ENCODE measurements at places on chromosomes 12 and 14.

GRCh38 chr12:102885043-102885932 is 31.8 kb downstream of the PAH start:
- no peak for DNase-seq

DNA sequence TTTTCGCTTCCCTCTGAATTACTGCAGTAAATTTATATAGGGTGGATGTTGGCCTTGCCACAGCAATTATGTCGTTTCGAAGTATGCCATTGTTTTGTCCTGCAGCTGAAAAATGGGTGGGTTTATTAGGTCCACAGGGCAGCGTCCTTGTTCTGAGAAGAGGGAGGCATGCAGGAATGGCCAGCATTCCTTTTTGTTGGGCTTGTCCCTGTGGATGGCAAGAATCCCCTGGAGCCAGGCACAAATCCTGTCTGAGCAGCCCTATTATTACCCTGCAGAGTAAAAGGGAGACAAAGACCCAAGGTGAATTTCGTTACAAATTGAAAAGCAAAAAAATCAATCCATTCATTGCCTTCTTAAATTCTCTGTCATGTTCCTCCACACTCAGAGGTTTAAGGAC is 88.1 kb downstream of the CHST11 start:
- DNase-seq = no peak

- DNase-seq = no peak
These were observed 115.4 kb upstream of the SCAF11 start for GRCh38 chr12:46105735-46106134.

DNA sequence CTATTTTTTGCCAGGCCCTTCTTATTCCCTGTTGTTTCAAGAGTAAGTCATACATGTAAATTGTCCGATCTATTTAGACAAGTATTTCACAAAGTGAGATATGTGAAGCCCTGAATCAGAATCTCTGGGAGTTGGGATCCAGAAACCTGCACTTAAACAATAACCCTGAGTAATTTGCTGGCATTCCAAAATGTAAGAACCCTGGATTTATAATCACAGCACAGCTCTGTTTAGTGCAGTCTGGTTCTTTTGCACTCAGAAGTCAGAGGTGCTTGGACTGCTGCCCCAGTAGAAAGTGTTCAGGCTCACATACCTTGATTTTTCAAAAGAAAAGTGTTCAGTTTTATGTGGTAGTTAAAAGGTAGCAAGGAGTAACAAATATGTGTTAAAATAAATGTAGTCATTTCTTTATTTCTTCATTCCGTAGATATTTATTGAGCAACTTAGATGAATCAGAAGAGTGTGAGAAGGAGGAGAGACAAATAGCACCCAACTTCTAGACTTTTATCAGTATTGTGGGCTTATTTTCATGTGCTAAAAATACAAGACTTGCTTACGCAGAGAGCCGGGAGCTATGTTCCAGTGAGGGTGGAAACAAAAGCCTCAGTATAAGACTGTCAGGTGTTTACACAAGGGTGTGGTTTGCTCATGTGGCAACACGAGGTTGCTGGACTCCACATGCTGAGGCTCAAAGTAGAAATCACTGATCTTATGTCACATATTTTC is 70.1 kb downstream of the SYNE2 start:
- no peak for DNase-seq

DNA sequence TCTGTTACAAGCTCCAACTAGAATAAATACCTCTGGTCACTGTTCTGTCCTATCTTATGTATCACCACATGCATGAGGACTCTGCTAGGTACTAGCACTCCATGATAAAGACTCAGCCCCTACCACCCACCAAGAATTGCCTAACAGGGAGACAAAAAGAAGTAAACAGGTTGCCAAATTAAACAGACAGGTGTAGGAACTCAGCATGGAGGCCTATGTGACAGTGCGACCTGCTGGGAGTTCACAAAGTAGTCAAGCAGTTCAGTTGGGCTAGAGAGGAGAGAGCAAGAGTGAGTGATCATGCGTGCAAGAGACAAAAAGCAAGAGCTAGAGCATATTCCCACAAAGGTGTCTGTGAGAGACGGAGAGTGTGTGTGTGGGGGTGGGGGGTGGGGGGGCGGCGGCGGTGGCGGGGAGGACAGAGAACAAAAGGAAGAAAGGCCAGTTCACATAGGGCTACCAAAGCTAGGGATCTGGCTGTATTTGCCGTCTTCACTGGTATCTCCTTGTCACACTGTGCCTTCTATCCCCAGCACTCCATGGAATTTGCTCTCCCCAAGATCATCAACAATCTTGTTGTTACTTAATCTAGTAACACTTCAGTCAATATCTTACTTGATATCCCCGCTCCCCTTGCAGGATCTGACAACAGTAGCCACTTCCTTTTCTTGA is 81.2 kb downstream of the SPPL3 start:
- DNase-seq = no peak

- peak; percentile 67 for DNase-seq
These were observed 63.6 kb upstream of the DLK1 start for GRCh38 chr14:100662879-100663760.

- DNase-seq = no peak
These were observed 594.4 kb downstream of the FLRT2 start for GRCh38 chr14:86124328-86124727.

GRCh38 chr12:47107446-47107845 is 27.7 kb upstream of the AMIGO2 start:
- no peak for DNase-seq

DNA sequence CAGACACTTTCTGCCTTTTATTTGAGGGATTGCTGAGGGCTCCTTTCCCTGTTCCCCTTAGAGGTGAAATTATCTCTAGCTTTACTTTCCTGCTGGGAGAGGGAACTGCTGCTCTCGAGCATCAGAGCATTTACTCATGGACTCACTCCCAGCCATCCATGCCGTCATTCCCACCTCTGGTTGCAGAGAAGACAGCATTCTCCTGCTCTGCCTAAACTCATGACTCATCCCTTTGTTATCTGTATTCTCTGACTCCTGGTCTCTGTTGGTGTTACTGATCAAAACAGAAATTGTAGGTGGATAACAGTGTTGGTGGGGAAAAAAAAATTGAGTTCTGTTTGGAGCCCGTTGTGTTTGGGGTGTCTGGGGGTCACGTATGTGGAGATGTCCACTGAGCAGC is 159.3 kb downstream of the TTC8 start:
- peak; percentile 40 for DNase-seq

- DNase-seq = peak; percentile 13
These were observed 75.2 kb downstream of the FIGNL2 start for GRCh38 chr12:51773145-51773869.

DNA sequence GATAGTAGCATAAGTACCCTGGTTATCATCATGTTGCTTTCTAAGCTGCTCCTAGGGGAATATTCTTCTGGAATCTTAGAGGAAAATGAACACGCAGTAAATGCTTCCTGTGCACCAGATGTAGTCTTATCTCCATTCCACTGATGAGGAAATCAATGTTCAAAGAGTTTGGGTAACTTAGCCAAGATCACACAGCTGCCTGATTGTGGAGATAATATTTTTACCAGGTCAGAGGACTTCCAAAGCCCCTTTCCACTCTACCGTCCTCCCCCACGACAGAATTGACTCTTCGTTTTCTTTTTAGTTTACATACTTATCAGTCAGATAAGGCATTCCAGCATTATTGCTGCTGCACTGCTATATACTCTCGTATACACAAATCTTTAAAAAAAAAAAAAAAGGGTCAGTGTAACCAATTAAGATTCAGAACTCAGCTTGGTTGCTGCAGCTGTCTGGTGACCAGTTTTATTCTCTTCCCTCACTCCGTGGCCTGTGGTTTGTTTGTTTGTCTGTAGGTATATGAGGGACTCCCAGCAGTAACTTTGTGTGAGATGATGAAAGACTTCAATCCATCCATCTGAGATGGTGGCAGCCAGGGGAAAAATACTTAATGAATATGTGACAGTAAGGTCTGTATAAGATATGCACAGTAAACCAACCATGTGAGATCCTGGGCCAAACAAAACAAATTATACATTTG is 110.5 kb downstream of the TGFB3 start:
- DNase-seq = no peak

DNA sequence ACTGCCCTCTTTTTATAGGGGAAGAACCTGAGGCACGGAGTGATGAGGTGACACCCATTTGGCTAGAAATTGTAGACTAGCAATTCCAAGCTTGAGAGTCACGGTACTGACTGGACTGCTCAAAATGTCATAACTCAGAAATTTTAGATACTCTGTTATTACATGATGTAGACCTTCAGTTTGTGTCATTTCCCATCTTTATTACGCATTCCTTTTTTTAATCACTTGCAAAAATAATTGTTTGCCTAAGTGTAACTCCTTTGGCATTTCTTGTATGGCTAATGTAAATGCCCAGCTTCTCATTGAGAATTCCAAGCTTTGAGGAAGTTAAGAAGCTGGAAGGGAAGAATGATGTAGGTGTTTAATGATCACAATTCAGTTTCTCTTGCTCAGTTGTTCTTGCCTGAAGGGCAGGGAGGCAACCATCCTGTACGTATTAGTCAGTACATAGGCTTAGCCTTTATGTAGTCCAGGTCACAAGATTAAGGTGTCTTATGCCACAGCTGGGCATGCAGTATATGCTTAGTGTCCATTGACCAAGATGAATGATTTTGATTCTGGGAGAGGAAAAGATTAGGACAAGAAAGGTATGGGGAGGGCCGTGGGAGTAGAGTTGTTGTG is 68.2 kb upstream of the EVL start:
- DNase-seq = no peak

DNA sequence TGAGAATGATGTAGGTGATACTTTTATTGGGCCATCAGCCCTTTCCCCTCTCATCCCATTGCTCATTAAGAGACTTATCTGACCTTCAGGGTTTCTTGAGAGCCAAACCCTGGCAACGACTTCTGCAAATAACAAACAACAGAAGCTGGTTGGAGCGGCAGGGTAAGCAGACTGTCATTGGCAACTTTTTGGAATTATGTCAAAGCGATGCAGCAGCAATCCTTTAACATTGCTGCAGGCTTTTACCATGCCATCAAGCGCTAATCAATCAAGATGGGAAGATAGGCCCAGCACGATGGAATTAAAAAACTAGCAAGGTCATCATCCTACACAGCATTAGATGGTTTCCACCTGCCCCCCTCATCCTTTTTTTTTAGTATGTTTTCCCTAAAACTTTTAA is 406.1 kb upstream of the PDE3A start:
- DNase-seq = no peak

GRCh38 chr12:124923905-124924734 is 9.7 kb upstream of the UBC start:
- DNase-seq = peak; percentile 40

DNA sequence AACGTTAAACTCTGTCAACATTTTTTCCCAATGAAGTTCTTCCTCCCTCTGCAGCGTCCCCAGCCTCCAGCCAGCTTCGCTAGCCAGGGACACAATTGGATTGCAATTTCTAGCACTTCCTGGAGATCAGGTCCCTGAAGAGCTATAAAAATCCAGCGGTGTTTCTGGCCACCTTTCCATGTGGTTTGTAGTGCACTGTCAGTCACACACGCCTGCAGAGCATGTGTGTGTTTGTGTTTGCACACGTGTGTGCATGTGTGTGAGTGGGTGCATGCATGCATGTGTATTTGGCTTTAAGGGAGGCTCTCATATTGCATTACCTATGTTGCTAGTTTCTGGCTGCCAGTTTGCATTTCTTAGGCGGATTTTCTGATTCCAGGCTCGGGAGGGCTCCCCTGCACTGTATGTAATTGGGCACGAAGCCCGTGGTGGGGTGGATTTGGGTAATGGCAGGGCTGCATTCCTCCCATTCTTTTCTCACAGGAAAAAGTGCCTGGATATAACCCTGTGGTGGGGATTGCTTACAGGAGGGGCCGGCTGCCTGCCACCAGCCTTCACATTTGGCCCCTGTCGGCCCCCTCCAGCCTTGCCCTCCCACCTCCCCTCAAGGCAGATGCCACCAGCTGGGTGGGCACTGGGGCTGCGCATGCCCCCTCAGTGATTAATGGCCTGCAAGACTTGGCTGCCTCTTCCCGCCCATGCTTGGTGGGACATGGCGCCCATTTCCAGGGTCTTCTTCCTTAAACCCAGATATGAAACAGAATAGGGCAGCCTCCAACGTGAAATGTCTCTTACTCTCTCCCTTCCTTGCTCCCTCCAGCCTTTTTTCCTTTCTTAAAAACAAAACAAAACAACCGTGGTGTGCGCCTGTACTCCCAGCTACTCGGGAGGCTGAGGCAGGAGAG is 74.0 kb downstream of the TSPAN9 start:
- DNase-seq = peak; percentile 65

GRCh38 chr12:78407722-78408121 is 456.9 kb upstream of the SYT1 start:
- no peak for DNase-seq

DNA sequence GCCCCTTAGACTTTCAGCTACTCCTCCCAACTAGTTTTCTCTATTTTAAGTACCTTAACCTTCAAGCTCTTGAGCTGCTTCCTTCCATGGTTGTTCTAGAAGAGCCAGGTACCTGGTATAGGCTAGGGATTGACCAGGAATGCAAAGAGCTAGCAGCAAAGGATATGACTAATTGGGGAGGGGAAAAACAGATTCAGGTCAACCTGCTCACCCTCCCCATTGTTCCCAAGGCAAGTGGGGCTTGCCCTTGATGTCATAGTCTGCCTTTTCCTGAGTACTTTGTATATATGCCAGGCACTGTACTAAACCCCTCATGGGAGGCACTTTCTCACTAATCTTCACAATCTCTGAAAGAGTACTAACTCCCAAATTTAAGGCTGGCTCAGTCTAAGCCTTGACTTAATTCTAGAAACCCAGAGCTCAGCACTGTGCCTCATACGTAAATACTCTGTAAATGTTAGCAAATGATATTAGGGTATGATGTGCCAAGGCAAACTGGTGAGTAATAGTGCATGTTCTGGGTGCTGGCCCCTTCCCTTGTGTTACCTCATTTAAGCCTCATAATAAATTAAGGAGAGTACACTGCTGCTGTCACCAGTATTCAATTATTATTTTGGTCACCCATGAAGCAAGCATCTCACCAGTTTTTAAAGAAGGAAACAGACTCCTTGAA is 42.2 kb downstream of the SUDS3 start:
- DNase-seq = no peak

GRCh38 chr12:77349689-77350370 is 284.5 kb upstream of the E2F7 start:
- no peak for DNase-seq

- no peak for DNase-seq
These were observed 67.2 kb upstream of the FAM181A start for GRCh38 chr14:93859957-93860356.

DNA sequence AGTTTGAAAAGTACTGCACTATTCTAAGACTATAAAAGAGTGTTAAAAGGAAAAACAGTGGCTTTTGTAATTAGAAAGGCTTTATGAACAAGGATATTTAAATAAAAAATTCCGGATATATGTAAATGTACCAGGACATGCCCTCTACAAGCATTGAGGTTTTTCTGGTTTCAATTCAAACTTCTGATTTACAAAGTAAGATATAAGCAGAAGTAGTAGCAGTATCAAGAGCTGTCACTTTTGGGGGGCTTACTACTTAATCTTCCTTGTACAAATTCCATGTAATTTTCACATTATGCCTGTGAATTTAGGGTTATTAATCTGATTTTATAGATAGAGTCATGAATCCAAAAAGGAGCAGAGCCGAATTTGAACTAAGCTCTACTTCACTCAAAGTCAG is 170.3 kb upstream of the ATP2B1 start:
- DNase-seq = no peak

GRCh38 chr12:58269476-58269875 is 328.1 kb downstream of the ATP23 start:
- no peak for DNase-seq

Measured in HTR-8/SVneo (cell line).